Fibroblast of lung (primary cell): ENCODE measurements at places on chromosomes 12 and 14. TPM values are rescaled to one million over a fixed set of nuclear protein-coding genes. Genes with fewer than 3 reads are reported as not detected.

Gene AQP5
- total RNA-seq, result under 0.01 TPM in 1 of 2 replicates, not detected in the other

Gene AMN
- under 0.01 TPM in 2 replicates for total RNA-seq

Gene LRRK2
- 10.8 and 14.0 TPM in 2 replicates for total RNA-seq

Gene CIROP
- 0.17 and 1.0 TPM in 2 replicates for total RNA-seq

Gene CATSPERB
- total RNA-seq, result under 0.01 TPM in 1 of 2 replicates, not detected in the other

Gene ACACB
- total RNA-seq, result 5.1 and 9.1 TPM in 2 replicates

Gene FOXN4
- total RNA-seq, result not detected in 2 replicates

DNA sequence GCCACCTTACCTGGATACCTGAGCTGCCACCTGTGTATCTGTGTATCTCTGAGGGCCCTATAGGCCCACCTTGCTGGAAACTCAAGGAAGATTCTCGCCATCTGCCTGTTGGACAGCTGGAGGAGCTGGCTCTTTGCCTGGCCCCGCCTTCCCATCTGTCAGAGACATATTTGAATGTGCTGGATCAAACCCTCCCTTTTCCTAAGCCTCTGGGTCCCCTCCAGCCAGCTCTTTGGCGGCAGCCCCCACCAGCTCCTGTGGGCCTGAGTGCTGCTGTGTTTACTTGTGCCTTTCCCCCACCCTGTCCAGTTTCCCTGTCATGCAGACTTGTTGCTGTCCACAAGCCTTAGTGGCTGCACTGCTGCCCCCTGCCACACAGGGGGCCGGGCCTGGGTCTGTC, 55.9 kb upstream of the SRSF5 start:
- DNase-seq, result no peak

GRCh38 chr12:28415755-28416154, 225.5 kb downstream of the CCDC91 start:
- peak; percentile 94 for DNase-seq

GRCh38 chr12:28710882-28711281, 438.2 kb upstream of the FAR2 start:
- peak; percentile 78 for DNase-seq

DNA sequence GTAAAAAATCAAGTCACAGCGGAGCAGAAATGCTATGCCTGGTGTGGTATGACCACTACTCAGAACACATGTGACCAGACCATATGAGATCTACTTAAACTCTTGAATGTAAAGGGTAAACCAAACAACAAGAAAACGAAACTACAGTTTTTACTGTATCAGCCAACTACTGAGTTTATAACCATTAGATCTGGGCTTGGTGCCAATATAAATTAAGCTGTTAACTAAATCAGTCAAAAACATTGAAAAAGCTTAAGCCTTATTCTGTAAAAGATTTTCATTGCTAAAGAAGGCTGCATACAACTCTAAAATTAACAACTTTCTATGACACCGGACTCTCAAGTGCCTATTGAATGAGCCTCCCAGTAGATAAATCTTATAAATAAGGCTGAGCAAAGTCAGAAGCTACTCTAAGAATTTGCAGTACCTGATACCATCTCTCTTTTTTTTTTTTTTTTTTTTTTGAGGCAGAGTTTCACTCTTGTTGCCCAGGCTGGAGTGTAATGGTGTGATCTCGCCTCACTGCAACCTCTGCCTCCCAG, 35.4 kb downstream of the SPTLC2 start:
- peak; percentile 76 for DNase-seq

- no peak for DNase-seq
Observed at GRCh38 chr12:131455581-131456110, 255.2 kb upstream of the SFSWAP start.

- DNase-seq, result peak; percentile 49
Observed at GRCh38 chr14:74737753-74738325, 24.9 kb downstream of the FCF1 start.

DNA sequence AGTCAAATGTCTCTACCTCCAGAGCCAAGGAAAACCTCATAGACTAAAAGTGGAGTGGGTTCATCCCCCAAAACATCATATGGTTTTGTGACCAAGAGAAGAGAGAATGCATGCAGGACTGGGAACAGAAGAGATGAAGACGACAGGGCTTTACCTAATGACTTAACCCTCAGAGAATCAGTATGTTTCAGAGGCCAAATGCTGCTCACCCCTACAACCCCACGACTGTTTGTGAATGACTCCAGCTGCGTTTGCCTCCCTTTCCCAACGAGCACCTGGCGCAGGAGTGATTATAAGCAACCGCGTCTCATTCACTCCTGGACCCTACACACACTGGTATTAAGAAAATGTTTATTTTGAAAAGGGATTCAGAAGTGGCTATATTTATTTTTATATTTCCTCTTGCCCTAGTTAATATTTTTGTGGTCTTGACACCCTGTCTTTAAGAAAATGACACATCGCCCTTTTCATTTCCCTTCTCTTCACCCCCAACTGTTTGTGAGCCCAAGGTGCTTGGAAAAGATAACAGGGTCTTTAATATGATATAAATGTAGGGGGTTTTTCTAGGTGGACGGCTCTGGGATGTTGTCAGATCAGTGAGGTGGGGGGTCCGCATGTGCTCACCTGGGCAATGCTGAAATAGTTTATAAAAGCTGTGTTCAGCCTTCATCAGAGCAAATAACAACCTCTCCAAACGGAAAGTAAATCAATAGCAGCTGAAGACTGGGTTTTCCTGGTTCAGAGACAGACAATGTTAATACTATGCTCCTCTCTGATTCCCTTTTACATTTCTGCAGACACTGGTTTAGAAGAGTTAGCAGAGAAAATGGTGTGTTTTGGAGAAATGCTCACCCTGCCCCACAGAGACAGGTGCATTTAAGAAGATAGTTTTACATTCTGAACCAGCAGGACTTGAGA, 77.7 kb downstream of the SLC15A4 start:
- no peak for DNase-seq

GRCh38 chr14:20802341-20803084, at the start of gene RNASE1:
TSS of gene RNASE1 (minus strand) at chr14:20802844. CDS start at chr14:20802068, 776 bp downstream.
- DNase-seq, result no peak

- no peak for DNase-seq
Observed at GRCh38 chr12:53173085-53173715, 7.3 kb upstream of the ZNF740 start.

GRCh38 chr14:37437490-37437889, 157.6 kb downstream of the FOXA1 start:
- DNase-seq, result no peak

- no peak for DNase-seq
Observed at GRCh38 chr14:37027188-37027824, 145.1 kb downstream of the SLC25A21 start.
